ENCODE measurements at places on chromosomes 2 and 18.

- no peak for DNase-seq
Observed at GRCh38 chr2:29596584-29596983, 324.8 kb downstream of the ALK start.

GRCh38 chr18:36813101-36813775, 15.6 kb downstream of the TPGS2 start:
- peak; percentile 67 for DNase-seq

DNA sequence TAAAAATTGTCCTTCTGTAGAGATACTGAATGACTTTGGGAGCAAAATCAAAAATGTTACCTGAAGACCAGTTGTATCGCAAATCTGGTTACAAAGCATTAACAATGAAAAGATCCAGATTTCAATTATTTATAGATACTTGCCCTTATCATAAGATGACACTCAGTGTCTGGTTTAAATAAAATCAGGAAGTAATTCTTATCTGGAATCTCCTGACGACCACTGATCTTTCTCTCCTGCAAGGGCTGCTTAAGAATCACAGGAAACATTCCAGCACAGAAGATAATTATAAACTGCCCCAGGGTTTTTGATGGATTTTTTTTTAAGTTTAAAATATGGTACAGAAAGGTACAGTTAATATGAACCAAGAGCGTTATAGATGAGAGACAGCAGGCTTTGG, 205.7 kb downstream of the ALK start:
- DNase-seq: no peak

GRCh38 chr2:41933046-41933420, 114.8 kb upstream of the PKDCC start:
- no peak for DNase-seq

DNA sequence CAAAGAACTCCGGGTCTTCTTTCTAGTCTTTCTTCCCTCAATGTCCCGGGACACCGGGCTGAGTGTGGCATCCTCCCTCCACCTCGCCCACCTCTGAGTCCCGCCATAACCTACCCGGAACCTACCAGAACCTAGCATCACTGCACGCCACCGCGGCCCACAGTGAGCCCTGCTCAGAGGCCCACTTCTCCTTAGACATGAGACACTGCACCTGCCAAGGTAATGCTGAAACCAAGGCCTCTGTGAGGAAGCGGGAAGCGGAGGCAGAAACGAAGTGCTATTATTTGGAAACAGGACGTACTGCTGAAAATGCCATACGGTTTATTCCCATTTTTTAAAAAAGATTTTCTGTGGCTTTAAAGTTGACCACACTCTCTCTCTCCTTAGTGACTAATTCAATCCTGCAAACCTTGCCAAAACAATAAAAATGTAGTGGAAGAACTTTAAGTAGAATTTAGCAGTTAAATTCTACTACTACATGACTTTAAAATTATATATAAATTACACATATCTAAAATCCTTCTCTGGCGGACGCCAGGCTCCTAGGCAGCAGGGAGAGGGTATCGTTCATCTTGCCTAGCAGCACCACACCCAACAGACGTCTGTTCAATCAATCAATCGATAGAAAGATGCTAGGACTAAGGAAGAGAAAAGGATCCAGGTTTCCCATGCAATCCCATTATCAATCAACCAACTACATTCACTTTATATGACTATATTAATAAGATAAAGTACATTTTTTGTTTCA, 82.0 kb downstream of the ZNF516 start:
- no peak for DNase-seq

DNA sequence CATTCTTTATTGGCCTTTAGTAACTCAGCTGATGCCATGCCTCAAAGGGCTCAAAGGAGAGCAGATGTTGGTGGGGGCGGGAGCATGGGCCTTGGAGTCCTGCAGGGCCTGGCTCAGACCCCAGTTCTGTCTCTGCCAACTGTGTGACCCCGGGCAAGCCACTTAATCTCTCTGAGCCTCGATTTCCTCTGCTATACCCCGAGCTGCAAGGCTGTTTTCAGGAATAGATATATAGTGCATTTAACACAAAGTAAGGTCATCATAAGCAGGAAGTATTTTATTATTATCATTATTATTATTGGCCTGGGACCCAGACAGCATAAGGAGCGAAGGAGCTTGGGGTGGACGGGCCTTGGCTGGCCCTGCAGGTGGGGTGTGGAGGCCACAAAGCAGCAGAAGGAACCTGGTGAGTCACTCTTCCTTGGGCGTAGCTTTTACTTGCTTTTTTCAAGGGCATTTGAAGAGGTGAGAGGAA, 162.7 kb downstream of the INHBB start:
- no peak for DNase-seq

DNA sequence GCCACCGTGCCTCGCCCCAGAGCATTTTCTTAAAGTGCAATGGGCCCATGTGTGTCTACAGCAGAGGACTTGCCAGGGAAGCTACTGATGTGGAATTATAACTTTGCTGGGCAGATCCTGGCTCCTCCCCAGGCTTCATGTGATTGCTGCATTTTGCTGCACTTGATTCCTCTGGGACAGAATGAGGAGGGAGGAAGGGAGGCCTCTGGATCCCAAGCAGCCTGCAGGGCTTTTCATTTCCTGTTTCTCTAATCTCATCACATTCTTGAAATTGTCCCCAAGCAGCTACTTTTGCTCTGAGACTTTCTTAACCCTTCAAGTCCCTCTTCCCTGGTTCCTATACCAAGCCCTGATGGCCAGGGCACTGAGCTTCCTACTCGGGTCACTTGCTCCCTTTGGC, 134.4 kb upstream of the SEC11C start:
- DNase-seq: no peak

DNA sequence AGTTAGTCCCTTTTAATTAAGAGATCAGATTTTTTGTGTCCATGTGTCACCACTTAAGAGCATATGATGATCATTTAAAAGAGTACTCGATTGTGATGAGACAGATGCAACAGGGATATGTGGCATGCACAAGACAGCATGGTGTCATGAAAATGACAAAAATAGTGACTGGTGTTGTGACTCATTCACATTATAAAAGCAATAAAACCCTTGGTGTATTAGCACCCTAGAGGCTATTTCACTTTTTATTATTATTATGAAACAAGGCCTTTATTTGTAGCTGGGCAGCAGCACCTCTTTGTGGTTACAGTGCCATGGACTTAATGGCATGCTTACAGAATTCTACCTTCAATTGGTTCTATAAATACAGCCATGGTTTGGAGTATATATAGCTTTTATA, 1296.0 kb upstream of the ZEB2 start:
- DNase-seq: no peak

DNA sequence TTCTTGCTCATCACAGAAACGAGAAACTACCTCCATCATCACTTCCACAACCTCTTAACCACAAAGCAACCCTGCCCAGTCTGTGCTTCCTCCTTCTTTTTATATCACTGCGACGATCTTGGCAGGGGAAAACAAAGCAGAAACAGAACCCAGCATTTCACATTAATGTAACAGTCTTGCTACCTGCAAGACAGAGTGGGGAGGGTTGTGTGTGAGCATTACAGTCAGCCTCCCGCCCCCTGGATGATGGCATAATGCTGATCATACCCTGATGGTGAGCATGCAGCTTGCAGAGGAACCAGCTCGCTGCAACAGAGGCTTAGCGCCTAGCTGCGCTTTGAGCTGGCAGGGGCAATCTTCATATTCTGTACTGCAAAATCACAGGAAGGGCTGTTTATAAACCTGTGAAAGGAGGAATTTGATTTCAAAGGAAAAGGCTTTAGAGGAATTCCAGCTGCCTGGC, 376.1 kb downstream of the IRS1 start:
- DNase-seq: peak; percentile 38

DNA sequence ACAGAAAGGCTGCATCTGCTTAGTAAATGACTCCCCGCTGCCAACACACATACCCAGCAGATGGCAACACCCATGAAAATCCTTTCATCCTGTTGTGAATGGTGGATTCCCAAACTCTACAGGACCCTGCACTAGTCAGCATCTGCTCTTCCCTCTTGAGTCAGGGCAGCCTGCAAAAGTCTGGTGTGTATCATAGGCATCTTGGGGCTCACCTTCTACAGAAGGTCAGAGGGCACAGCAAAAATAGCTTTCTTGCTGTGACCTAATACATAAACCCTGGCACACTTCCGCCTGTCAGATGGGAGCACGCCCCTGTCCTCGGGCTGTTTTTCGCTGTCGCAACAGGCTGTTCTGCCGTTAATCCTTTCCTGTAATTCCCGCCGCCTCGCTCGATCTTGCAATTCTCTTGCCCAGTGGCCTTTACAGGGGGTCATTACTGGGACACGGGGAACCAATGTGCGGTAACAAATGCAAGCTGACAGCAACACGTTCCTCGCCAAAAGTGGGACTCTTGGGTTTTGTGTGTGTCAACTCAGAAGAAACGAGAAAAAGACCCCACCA, 19.9 kb upstream of the SCYGR1 start:
- no peak for DNase-seq

GRCh38 chr2:147904051-147904450, 59.2 kb downstream of the ACVR2A start:
- no peak for DNase-seq

DNA sequence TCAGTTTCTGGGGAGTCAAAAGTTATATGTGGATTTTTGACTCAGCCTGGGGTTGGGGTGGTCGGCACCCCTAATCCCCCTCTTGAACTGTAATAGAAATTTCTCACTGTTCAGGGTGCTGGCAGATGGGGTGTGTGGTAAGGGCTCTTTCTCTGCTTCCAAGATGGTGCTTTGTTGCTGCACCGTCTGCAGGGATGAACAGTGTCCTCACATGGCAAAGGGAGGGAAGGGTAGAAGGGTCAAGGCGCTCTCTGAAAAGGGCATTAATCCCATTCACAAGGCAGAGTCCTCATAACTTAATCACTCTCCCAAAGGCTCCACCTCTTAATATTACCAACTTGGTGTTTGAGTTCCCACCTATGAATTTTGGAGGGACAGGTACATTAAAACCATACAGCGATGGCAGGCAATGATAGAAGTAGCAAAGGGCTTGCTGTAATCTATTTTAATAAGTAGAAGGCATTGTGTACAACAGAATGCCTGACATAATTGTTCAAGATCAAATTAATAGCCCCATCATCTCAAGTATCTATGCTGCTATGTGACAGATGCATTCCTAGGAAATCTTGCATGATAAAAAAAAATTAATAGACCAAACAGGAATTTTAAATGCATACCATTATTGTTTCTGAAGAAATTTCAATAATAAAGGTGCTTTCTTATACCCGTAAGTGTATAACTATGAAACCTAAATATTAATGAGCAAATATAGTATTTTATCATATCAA, 28.1 kb downstream of the MMADHC start:
- no peak for DNase-seq

DNA sequence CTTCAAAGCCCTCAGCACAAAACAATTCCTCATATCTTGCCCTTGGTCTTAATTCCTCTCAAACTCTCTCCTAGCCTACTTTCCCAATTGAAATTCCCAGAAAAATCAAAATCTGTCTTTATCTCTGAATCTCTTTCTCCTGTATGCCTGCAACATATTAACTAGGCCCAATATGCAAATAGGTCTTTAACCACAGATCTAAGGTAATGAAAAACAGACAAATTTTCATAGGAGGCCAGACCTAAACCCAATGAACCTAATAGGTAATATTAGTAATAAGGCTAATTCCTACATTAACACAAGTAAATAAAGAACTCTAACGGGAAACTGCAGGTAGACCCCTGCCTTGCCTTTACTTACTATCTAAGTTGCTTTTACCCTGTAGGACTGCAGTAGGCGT, 41.4 kb downstream of the WDR33 start:
- no peak for DNase-seq

DNA sequence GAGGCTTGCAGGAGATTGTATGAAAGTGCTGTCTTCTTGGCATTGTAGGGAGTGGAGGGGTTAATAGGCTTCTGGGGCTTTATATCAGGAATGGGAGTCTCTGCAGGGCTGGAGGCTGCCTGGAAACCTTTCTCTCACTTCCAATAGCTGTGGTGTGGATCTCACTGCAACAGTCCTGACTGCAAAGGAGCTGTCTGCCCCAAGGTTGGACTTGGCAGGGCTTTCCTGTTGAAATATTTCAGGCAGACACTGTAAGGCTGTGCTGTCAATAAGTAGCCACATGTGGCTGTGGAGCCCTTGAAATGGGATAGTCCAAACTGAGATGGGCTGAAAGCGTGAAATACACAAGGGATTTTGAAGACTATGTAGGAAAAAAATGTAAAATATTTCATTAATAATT, 399.1 kb upstream of the SPRED2 start:
- no peak for DNase-seq

DNA sequence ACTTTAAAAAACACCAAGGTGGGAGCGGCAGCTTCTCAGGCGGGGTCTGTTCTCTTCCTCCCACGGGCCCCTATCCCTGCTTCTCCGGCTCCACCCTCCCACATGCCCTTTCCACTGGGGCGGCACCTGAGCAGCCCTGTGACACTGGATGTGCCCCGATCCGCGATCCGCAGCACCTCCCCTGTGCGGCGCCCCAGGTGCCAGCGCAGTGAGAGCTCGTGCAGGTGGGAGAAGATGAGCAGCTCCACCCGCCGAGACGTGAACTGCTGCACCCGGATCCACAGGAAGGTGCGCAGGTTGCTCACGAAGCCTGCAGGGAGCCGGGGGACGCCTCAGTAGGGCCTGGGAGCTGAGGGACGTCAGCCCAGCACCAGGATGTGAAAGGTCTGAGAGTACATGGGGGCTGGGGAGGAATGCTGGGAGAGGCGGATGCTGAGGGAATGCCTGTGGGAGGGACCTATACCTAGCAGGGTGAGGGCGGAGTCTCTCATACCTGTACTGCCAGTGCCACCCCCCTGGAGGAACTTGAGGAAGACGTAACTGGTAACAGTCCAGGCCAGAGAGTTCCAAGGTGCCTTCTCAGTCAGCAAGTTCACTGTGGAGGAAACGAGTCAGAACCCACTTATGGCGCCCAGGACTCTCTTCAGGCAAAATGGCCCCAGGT, 2.8 kb downstream of the ABCB6 start:
- DNase-seq: no peak

GRCh38 chr2:179265082-179265510, 464 bp upstream of the SESTD1 start:
- DNase-seq: peak; percentile 26

DNA sequence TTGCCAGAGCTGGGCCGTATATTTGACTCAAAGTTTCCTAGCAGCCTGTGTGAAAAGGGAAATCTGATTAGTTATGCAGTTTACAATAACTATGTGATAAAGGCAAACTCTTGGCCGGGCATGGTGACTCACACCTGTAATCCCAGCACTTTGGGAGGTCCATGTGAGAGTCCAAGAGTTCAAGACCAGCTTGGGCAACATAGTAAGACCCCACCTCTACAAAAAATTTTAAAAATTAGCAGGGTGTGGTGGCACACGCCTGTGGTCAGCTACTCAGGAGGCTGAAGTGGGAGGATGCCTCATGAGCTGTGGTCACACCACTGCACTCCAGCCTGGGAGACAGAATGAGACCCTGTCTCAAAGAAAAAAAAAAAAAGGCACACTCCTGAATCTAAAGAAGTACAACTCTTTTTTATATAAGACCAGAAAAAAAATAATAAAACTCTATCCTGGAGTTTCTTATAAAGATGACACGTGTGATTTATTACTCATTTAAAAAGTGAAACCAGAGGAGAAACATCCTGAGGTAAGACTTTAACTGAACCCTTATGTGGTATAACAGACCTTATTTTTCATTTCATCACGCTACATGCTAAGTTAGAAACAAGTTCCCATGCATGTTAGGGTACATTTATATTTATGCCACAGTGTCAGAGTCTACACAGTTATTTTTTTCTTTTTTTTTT, 32.6 kb upstream of the KCMF1 start:
- no peak for DNase-seq

All from hematopoietic multipotent progenitor cell treated with erythropoietin and hydrocortisone succinate and interleukin-3 and kit ligand, for 6 days (in vitro differentiated cells).